ENCODE measurements at places on chromosomes 2 and 18. TPM values are rescaled to one million over a fixed set of nuclear protein-coding genes. Genes with fewer than 3 reads are reported as not detected.

The REG1B gene
- not detected for polyA plus RNA-seq

The SLC30A3 gene
- not detected for polyA plus RNA-seq

The MOGAT1 gene
- polyA plus RNA-seq, result not detected

The UNC80 gene
- not detected for polyA plus RNA-seq

The ALKAL2 gene
- polyA plus RNA-seq, result 0.29 TPM

The IL1B gene
- polyA plus RNA-seq, result 0.32 TPM

The RSAD2 gene
- polyA plus RNA-seq, result 0.33 TPM

The CHRNA1 gene
- 0.09 TPM for polyA plus RNA-seq

The CNRIP1 gene
- not detected for polyA plus RNA-seq

The ALK gene
- polyA plus RNA-seq, result not detected
